ENCODE measurements at places on chromosomes 2 and 18.

- DNase-seq: no peak
Measured at GRCh38 chr2:194822657-194823056, 834.4 kb upstream of the SLC39A10 start.

GRCh38 chr2:44573996-44574395 is 212.2 kb downstream of the CAMKMT start:
- no peak for DNase-seq

DNA sequence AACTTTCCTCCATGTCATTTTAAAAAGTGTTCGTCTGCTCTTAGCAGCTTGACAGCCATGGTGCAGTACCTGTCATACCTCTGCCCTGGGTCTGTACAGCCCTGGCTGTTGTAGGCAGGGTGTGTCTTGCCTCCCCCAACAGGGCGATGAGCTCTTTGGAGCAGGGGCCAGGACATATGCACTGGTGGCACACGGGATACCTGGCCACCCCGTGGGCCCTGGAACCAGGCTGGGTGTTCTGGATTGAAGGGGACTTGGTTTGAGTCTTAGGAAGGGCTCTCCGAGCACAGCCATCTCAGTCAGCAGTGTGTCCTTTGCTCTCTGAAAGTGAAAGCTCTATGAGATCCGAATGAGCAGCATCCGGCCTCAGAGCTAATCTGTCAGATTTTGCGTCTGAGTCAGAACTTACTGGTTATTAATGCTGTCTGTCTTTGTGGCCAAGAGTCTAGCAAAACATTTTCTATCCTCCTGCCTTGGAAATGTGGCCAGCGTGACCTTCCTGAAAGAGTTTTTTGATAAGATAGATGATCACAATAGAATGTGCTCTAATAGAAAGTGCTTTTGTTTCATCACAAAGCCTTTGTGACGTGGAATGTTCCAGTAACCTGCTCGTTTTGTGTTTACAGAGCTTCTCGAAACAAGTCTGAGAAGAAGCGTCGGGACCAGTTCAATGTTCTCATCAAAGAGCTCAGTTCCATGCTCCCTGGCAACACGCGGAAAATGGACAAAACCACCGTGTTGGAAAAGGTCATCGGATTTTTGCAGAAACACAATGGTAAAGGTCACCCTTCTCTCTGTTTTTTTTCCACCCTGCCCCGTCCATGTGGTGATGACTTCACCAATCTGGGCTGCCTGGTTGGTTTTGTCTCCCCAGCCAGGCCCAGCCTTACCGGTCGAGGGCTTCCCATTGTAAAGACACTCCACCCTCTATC is 77.3 kb upstream of the RPL31 start:
- DNase-seq: peak; percentile 67

DNA sequence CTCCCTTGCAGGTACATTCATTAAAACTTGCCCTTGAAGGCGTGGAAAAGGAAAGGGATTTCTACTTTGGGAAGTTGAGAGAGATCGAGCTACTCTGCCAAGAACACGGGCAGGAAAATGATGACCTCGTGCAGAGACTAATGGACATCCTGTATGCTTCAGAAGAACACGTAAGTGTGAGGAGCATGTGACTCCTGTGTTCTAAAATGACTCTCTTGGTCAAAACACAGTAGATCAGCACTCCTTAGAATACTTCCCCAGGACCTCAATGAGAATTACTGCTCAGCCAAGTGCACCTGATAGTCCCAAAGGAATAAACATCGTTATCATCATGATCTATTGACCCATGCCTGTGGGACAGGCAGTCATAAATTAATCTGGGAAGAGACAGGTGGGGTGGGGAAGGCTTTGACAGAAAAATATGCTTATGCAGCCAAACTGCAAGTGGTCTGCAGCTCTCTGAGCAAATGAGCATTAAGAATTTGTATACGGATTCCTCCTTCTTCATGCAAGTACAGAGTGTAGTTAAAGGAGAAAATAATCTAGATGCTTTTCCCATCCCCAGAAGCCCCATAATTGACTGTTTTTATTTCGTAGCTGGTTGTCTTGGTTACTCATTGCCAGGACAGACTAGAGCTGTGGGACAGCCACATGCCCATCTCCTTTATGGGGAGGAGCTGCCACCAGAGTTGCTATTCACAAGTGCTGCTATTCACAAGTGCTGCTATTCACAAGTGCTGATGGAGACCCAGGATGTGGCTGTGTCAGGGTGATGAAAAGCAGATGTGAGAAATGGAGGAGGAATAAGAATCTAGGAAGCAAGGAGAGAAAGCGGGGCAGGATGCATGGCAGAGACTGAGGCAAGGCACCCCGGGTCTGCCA is 91.0 kb downstream of the MAPRE2 start:
- DNase-seq: no peak

DNA sequence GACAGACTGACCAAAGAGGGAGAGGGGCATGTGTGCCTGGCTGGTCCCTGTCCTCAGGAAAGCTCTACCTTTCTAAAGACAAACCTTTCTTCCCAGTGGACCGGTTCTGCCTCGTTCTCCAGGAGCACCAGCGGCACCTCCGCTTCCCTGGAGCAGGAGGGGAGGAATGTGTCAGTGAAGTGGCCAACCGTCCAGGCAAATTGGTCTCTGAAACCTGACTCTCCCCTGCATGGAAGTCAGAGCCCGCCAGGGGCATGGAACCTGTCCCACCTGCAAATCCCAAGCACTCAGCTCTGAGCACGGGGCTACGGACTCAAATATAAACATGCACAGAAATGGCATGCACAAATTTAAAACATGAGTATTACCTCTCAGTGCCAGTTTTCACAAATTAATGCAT is 62.9 kb downstream of the COL6A3 start:
- DNase-seq: no peak

DNA sequence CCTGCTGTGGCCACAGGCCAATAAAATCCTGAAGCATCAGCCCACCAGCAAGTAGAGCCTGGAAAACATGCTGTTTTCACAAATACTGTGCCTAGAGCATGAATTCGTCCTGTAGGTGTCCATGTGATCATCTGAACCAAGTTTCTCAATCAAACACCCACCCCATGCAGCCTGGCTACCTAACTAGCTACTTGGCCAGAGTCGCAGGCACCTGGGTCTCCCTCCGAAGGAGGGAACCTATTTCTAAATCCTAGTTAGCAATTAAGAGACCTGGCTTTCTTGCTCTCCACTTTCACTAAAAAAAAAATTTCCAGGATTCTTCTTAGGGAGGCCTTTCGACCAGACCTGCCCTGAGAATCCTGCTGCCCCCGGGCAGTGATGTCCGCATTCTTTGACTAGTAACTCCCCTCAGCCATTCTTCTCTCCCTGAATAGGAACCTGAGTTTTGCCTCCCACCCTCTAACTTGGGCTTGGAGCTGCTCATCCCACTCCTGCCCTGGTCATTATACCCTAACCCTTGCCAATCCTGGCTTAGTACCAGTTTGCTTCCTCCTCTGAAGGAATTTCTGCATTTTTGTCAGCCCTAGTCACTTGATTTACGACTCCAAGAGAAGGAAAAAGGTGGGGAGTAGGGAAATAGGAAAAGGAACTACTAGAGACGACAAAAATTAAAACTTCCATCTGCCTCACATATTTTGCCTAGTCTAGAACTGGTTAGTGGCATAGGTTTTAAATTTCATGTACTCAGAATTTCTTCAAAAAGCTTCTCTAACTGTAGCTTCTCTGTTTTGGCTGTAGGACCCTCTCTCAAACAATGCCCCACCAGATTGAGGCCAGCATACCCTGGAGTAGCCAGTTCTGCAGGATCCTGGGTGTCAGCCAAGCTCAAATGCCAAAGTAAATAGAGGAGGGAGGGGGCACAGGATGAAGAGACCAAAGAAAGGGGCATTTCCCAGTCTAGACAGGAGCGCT is 25.4 kb upstream of the TANK start:
- DNase-seq: peak; percentile 26

DNA sequence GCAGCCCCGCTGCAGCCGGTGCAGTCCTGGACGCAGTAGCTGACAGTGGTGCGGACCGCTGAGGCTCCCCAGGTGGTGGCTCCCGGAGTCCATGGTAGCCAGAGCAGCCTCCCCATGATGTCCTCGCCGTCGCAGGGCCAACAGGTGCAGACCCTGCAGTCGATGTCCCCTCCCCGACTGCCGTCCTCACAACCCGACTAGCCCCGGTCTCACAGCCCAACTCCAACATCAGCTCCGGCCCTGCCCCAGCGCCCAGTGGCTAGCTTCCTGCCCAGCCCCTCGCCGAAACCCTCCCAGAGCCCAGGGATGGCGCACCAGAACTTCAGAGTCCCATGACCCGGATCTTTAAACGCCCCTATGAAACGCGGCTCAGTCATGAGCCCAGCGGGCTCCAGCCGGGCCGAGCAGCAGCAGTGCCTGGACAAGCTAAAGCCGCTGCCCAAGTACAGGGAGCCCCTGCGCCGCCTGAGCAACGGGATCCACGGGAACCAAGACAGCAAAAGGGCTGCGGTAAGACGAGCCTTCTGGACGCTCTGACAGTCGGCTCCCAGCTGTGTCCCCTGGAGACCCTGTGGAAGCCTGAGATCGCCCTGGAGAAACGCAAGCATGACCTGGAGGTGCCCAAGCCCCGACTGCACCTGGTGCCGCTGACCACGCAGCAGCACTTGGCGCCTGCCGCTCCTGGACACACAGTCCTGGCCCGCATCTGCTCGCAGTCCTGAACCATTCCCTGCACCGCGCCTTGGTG is 53.8 kb upstream of the TUBA3E start:
- DNase-seq: no peak

DNA sequence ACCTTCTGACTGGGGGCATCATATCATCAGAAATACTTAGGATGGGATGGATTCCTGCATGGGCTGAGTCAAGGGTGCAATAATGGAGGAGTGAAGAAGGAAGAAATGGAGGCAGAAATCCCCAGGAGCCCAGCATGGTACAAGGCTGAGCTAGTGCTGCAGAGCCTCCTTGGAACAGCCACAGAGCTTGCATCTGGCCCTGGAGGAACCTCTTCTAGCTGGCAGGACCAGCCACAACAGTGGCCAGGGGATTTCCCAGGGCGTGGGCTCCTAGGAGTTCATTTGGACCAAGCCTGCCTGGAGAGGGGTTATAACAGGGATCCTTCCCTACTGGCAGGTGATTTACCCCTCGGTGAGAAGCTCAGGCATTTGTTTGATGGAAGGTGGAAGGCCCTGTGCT is 4.7 kb upstream of the IL37 start:
- no peak for DNase-seq

GRCh38 chr2:39583781-39584180 is 81.9 kb upstream of the TMEM178A start:
- no peak for DNase-seq

GRCh38 chr2:148819019-148819585 is 55.9 kb upstream of the KIF5C start:
- no peak for DNase-seq

GRCh38 chr18:3451989-3452749 is 2.2 kb downstream of the TGIF1 start:
- DNase-seq: peak; percentile 81

GRCh38 chr18:72675394-72675793 is 131.3 kb upstream of the CBLN2 start:
- DNase-seq: no peak

DNA sequence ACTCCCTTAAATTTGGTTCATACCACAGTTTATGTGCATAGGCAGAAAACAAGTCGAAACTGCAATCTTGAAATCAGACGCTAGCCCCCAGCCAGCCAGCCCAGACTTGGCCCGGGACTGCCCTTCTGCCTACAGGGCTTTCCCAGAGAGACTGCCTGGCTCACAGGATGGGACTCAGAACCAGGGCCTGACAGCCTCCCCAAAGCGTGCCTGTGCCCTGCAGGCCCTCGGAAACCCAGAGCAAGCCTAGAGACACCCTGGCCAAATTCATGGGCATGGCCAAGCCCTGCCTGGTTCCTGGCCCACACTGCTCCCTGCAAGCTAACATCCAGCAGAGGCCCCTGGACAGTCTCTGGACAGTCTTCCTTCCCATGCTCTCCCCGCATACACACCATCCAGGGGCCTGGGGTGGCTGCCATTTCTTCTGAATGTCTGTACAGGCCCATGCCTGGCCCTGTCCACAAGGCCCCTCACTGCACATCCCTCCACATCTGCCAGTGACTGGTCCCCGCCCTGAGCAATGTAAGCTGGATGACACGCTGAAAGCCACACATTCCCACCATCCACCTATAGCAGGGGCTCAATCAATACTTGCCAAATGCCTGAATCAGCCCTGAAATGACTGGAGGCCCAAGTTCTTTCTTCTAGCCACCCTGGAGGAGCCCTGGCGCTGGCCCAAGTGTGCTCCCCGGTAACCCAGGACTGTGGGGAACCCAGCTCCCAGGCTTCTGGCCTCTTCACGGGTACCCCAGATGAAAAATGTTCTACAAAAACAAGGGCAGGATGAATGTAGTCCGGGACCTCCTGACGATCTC is 73.1 kb downstream of the HDAC4 start:
- no peak for DNase-seq

Data from choroid plexus epithelial cell (primary cell).